ENCODE measurements at places on chromosomes 7 and 10.

- no peak for DNase-seq
These were observed 68.9 kb downstream of the RBM33 start for GRCh38 chr7:155713384-155713783.

- no peak for DNase-seq
These were observed 44.9 kb downstream of the INSYN2A start for GRCh38 chr10:127151541-127151940.

GRCh38 chr7:36961693-36962092, 237.4 kb upstream of the AOAH start:
- no peak for DNase-seq

DNA sequence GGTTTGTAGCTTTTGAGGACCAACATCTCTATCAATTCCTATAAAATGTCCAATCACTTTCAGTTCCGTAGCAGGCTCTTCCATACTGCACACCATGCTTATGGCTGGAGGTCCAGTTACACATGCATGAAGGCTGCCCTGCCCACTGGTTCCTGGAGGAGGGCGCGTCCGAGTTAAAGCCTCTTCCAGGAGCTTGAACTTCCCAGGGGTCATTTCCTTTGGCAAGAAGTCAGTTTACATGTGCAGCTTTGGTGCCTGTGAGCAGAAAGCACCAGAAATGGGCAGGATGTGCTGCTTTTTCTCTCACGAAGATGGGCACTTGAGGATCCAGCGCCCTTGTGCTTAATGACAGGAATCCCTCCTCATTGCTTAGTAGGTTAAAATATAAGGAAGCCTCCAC, 17.6 kb upstream of the PHYH start:
- DNase-seq = no peak

DNA sequence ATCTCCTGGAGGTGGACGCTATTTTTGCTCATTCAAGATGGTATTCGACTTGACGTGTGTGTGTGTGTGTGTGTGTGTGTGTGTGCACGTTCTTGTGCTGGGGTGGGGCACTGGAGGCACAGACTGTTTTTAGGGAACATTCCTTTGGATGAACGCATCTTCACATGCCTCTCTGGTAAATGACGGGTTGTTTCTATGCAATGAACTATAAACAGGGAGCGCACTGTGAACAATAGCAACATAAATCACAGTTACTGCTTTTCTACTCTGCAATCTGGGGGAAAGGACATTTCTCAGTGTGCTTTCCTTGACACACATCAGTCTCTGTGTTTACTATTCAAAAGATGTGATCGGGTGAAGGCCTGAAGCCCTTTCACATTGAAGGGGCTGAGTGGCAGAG, 120.1 kb upstream of the PITRM1 start:
- no peak for DNase-seq

DNA sequence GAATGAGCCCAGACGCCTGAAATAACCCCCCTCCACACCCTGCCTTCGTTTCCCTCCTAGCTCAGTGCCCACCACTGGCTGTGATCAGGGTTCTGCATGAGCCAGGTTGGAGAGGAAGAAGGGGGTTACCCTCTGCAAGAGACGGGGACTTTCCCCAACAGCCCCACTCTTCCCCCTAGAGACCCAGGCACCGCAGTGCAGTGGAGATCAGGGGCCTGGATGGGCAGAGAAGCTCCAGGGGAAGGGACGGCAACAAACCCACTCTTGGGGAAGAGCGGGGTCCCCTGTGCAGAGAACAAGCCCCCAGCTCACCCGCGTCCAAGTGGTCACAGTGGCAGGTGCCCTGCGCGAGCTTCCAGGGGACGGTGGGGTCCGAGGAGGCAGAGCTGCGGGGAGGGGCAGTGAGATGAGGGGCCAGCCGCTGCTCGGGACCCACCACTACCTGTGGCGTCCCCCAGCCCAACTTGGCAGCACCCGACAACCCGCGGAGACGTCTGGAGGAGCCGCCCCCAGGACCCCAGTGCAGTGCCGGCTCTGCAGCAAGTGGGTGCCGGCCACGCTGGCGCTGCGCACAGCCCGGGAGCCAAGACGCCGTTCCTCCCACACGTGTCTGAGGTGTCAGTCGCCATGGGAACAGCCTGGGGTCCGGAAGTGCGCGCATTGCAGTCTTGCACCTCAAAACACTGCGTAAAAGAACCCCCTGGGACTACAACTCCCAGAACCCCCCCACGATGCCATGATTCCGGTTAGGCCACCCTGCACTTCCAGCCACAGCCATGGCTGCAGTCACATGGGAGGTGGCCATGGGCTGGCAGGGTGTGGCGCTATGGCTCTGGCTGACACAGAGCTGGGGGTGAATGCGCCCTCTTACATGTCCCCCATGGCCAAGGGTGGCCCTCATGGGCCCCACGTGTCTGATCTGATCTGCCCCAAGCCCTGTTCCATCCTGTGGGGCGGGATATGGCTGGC, 45.8 kb upstream of the WIPI2 start:
- no peak for DNase-seq

- no peak for DNase-seq
These were observed 33.0 kb upstream of the SLC25A13 start for GRCh38 chr7:96354881-96355280.

- DNase-seq = no peak
These were observed 101.0 kb upstream of the NFE2L3 start for GRCh38 chr7:26051021-26051420.

- DNase-seq = no peak
These were observed 19.6 kb downstream of the ABI1 start for GRCh38 chr10:26840938-26841732.

DNA sequence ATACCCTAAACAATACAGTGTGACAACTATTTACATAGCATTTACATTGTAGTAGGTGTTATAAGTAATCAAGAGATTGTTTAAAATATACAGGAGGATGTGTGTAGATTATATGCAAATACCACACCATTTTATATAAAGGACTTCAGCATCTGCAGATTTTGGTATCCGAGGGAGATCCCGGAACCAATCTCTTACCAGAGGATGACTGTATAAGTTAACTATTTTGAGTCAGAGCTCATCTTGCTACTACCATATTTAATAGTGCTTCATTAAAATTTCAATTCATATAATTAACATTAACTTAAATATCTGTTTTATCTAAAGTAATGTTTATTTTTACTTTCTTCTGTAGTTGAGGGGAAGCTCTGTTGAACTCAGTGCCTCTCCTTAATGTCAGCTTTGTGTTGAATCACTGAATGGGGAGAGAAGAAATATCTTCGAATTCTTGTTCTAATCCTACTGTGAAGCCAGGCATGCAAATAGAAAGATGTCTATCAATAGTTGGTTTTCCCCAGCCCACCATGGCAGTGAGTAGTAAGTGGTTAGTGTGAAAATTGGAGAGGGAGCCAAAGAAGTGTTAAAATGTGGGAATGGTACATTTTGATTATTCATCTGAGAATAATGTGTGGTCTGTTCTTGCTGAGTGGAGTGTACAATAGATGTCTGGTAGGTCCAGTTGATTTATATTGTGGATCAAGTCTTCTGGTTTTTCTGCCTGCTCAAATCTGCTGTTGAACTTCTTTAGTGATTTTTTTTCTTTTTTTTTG, 90.1 kb upstream of the CYP26C1 start:
- DNase-seq = no peak

DNA sequence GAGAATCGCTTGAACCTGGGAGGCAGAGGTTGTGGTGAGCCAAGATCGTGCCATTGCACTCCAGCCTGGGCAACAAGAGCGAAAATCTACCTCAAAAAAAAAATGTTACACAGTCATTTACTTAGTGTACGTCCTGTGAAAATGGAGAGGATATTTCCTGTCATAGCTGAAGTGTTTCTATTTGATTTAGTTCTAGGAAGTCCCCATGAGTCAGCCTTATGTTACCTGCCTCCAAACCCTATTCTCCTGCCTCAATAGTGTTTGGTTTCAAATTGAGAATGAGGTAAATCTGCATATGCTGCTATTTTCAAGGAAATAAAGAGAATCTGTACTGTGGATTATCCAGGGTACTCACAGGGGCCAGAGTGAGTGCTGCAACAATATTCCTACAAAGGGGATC, 1284.5 kb upstream of the AUTS2 start:
- no peak for DNase-seq

DNA sequence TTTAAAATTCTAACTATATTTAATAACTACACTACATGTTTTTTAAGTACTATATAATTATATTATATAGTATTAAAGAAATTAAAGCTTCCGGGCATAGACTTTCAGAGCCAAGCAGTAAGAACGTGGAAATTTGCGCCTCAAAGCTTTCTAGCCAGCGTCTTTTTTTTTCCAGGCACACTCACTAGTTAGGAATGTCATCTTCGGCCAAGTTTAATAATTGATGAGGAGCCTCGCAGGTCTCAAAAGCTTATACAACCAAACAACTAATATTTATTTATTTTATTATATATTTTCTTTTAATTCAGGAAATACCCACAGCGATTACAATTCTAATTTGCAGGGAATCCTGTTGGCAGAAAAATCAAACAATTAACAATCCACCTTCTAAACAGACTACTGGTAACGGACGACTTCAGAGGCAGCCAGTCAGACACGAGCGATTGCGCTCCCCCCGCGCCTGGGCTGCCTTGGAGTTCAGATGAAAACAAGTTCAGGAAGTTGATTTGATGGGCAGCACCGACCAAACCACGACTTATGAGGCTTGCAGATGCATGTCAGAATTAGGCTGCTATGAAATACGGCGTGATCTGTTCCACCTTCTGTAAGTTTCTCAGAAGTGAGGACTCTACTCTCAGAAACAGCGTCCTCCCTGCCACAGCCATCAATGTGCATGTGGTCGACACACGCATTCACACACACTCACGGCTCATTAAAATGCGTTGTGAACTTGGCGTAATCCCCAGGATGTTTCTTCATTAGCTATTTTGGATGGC, 431.8 kb upstream of the MGMT start:
- no peak for DNase-seq

DNA sequence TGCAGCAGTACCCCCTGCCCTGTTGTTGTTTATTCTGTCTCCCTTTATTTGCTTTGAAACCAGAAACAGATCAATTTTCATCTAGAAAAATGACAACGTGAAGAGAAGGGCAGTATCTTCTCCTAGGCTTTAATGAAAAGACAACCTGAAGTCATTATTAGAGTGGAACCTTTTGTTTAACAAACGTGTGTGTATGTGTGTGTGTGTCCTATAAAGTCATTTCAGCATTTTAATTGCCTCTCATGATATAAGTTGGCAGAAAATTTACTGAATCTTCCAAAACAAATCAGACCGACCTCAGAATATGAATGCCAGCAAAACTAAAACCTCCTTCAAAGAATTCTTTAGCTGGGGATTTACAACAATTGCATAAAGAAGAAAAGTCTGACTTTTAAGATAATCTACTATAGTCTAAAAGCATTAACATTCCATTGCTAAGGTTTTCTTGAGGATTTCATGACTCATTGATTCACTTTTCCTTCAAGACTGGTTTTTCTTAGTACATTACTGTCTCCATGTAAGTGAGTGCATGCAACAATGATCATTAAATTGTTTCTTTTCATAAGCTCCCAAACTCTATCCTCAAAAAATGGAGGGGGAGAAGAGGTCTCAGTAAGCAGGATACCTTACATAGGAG, 3.2 kb downstream of the GLI3 start:
- no peak for DNase-seq

GRCh38 chr10:122326385-122326784, 48.1 kb upstream of the PLEKHA1 start:
- no peak for DNase-seq

DNA sequence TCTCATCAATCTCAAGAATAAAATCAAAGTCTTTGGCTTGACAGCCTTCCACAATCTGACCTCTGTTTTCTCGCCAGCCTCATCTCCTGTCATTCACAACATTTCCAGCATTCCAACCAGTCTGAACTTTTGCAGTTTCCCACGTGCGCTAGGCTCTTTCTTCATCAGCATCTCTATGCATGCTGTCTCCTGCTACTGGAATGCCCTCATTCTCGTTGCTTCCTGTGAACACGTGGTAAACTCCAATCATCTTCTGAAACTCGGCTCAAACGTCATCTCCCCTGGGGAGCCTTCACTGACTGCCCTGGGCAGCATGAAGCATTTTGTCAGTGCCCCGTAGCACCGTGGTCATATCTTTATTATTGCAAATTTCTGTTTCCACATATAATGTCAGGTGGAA, 12.2 kb upstream of the RSBN1L start:
- no peak for DNase-seq

DNA sequence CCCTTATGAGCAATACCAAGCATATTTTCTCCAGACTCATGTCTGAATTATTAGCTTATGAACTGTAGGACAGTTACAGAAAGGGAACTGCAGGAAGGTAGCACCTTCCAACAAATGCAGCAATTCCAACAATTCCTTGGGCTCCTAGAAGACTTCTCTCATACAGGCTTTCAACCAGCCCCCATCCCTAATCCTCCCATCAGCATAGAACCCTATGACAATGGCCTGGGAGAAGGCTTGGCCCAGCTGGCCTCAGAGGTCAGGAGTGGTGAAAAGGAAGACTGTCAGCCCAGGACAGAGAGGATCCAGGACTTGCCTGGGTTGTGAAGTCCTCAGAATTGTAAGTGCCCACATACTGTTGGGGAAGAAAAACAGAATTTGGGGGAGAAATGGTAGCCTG, 5.9 kb downstream of the VPS41 start:
- no peak for DNase-seq

DNA sequence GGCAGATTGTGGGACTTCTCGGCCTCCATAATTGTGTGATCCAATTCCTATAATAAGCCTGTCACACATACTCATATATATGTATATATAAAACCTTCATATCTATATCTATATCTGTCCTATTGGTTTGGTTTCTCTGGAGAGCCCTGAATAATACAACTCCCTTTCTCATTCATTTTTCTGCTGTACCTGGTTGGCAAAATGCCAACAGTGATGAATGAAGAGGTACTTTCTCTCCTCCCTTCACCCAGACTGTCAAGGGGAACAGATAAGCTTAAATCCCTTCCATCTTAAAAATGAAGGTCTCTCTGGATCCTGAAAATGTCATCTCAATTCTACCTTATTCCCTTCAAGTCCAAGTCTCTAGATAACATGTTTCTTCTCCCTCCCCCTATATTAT, 60.3 kb upstream of the FOXP2 start:
- no peak for DNase-seq

GRCh38 chr10:28253169-28253785, 49.6 kb downstream of the MPP7 start:
- DNase-seq = no peak

- no peak for DNase-seq
These were observed 193.0 kb upstream of the PITRM1 start for GRCh38 chr10:3365630-3366029.

- no peak for DNase-seq
These were observed 335.1 kb downstream of the BMPER start for GRCh38 chr7:34240417-34240816.

- DNase-seq = no peak
These were observed 151.1 kb downstream of the CXCL12 start for GRCh38 chr10:44233561-44234482.

- DNase-seq = no peak
These were observed 30.2 kb upstream of the ANKRD2 start for GRCh38 chr10:97542169-97543024.

Measured in NCI-H187 treated with DMSO at 0.1 percent for 48 hours (cell line).